ENCODE measurements at places on chromosomes 16 and 17. TPM values are rescaled to one million over a fixed set of nuclear protein-coding genes. Genes with fewer than 3 reads are reported as not detected.
A peak's percentile ranks its signal among the peaks of the same experiment; 100 is the strongest.

CACNG3 gene
- total RNA-seq = not detected

EVI2A gene
- total RNA-seq = 6.9 TPM

CDK3 gene
- total RNA-seq = 3.5 TPM

TBC1D28 gene
- total RNA-seq = not detected

IL17C gene
- not detected for total RNA-seq

SDR42E1 gene
- 5.3 TPM for total RNA-seq

- DNase-seq = no peak
These were observed 15.5 kb upstream of the CDH15 start for GRCh38 chr16:89155851-89156739.

DNA sequence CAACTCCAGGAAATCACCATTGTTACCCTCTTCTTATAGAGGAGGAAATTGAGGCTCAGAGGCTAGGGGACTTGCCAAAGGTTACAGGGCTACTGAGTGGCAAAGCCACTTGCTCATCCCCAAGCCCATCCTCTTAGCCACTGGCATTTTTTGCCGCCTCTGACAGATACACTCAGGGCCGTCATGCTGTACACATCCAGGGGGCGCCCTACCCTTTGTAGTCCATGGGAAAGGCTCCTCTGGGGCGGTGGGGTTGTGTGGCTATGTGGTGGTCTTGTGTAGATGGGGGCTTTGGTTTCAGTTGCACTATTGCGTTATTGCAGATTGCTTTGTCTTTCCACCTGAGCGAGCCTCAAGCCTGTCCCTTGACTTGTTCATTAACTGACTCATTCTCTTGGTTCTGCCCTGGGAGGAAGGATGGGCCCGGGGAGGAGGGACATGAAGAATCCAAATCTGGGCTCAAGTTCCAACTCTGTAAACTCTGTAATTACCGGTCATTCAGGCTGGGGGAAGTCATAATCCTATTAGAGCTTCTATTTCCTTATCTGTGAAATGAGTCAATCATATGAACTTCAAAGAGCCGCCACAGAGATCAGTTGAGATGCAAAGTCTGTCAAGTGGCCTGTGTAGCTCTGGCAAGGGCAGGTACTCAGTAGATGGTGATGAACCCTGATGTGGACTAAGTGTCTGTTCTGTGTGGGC is 2.8 kb downstream of the NOS2 start:
- DNase-seq = no peak

DNA sequence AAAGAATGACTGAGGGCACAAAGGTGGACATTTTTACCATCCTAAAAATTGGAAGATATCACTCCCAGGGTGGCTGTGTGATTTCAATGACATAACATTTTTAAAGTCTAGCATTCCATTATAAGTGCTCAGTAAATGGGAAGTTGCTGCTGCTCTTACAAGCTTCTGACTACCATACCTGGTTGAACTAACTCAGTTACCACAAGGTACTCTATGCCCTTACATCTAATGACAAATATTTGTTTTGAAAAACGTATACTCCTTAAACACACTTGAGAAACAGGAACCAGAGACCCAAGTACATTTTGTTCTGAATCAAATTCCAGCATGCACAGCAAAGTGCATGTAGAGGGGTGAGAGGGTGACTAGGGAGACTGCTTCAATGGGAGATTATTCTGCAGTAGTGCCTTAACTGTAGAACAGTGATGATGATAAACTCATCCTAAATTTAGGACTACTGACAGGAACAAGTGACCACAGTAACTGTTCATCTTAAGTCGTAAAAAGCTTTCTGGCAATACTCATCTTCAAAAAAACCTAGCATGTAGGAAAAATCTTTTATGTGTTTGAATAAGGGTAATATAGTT is 83.5 kb downstream of the KANSL1 start:
- no peak for DNase-seq

GRCh38 chr16:85781695-85782370 is 17.5 kb downstream of the EMC8 start:
- no peak for DNase-seq

GRCh38 chr16:50537533-50538290 is 10.5 kb upstream of the NKD1 start:
- DNase-seq = no peak

DNA sequence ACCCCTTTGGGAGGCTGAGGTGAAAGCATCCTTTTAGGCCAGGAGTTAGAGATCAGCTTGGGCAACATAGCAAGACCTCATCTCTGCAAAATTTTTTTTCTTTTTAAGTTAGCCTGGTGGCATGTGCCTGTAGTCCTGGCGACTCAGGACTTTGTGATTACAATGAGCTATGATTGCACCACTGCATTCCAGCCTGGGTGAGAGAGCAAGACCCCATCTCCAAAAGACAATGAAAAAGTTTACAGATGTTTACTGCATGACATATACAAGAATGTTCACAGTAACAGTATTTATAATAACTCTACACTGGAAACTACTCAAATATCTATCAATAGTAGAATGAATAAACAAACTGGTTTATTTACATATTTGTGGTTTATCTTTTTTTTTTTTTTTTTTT is 33.1 kb upstream of the CCL22 start:
- DNase-seq = no peak

DNA sequence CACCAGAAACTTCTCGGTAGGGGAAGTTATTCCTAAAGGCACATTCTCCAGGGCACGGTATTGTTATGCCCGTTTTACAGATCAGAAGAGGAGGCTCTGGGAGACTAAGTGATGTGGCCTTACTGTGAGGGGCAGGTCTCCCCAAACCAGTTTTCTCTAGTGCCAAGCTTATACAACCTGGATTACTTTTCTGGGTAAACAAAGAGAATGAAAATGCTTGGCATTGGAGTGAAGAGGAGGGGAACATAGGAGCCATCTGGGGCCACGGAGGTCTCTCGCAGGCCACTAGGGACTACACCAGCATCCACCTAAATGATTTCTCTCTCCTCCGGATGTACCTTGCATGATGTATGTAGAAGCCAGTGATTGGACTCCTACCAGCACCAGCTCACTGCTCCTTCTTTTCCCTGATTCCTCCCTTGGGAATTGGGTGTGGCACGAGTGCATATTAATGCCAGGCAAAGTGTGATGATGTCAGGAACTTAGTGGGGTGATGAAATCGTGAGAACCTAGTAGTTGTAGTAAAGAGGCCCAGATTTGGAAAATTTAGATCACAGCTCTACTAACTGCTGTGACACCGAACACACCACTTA is 674 bp downstream of the TOM1L1 start:
- no peak for DNase-seq

- DNase-seq = no peak
These were observed 8.6 kb downstream of the XYLT1 start for GRCh38 chr16:17461951-17462729.

DNA sequence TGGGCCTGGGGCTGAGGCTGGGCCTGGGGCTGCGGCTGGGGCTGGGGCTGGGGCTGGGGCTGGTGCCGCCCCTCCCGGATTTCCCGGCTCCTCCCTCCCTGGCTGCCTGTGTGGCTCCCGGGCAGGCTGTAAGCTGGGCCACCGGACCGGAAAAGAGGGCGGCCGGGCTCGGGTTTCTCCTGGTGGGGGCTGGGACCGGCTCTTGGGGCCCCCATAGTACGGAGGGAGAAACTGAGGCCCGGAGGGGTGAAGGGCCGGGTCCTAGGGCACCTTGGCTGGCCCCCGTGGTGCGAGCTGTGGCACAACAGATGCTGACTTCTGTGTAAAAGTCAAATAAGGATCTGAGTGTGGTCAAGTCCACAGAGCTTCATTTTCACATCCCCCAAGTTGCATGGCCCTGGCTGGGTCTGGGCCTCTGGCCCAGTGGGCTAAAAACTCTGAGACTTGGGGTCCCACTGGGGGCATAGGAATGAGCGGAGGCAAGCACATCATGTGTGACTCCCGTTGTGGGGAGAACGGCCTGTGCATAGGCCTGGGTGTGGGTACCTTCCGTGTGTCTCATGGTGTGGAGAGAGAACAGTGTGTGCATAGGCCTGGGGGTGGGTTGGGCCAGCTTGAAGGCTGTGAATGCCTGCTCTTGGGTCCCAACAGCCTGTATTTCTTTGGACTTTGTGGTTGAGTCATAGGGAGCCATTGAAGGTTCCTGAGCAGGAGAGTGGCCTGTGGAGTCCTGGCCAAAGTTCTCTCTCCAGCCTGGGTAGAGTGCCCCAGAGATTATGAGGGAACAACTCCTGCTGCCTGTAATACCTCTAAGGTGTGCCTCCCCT is 123.9 kb upstream of the CIBAR2 start:
- DNase-seq = no peak

DNA sequence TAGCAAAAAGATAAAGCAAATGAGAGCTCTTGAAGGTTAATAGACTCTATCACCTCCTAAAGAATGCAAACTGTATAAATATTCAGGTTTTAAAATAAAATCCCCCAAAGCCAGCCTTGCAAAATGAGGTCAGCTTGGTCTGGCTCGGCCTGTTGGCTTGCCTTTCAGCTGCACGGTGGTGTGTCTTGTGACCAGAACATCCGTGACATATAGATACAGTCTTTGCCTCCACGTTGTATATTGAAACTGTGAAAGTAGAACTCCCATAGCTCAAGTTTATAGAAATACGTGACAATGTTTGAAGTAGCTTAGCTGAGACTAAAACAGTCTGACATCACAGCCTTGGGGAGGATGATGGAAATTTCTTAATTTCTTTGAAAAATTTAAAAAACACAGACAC is 236.6 kb upstream of the MYOCD start:
- no peak for DNase-seq

DNA sequence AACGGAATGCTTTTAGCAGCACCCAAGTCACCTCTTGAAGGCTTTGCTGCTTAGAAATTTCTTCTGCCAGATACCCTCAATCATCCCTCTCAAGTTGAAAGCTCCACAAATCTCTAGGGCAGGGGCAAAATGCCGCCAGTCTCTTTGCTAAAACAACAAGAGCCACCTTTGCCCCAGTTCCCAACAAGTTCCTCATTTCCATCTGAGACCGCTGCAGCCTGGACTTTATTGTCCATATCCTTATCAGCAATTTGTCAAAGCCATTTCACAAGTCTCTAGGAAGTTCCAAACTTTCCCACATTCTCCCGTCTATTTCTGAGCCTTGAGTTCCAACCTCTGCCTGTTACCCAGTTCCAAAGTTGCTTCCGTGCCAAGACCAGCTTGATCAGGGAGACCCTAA is 27.4 kb downstream of the TMC6 start:
- DNase-seq = no peak

DNA sequence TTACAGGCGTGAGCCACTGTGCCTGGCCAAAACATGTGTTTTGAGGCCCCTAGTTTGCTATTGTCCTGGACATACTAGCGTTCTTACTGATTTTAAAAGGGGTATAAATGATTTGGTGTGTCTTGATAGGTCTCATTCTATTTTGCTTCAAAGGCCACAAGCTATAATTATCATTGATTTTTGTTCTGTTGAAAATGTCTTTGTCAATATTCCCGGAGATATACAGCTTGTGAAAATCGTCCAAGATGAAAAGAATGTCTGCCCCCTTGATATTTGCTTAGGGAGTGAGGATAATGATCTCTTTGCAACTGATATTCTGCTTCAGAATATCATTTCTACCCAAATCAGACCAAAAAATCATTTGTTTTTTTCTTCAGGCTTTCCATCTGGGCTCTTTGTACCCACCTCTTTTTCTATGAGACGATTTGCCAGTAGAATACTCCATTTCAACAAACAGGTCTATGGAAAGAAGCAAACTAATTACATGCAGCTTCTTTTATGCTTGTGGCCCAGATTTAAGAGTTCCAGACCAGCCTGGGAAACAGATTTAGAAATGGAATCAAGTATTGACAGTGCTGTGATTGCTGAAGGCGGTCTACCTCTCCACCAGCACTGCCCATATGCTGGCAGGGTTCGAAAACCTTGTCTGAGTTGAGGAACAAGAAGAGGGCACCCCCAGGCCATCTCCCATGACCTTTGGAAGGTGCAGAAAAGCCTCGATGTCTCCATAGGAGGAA is 14.1 kb upstream of the ST6GALNAC1 start:
- DNase-seq = no peak

- DNase-seq = peak; percentile 77
These were observed 36.6 kb downstream of the ARHGAP23 start for GRCh38 chr17:38464723-38465390.

DNA sequence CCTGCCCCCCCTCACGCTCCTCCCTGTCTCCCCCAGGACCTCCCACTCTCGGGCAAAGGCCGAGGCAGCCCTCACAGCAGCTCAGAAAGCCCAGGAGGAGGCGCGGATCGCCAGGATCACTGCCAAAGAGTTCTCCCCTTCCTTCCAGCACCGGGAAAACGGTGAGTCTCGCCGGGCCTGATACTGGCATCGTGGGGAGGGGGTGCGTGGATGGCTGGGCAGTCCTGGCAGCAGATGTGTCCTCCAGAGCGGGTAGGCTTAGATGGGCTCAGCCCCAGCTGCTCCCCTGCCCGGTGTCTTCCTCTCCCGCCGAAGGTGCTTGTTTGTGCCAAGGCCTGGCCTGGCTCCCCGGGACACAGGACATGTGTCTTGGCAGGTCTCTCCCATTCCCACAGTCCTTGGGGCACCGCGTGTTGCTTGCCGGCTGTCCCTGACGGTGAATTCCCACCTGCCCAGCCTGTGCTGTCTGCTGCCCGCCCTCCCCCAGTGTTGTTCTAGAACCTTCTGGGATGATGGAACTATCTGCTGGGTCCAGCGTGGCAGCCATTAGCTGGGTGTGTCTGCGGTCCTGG is 81.6 kb downstream of the KLHDC4 start:
- DNase-seq = no peak

- no peak for DNase-seq
These were observed 63.9 kb downstream of the CPPED1 start for GRCh38 chr16:12739738-12740137.

DNA sequence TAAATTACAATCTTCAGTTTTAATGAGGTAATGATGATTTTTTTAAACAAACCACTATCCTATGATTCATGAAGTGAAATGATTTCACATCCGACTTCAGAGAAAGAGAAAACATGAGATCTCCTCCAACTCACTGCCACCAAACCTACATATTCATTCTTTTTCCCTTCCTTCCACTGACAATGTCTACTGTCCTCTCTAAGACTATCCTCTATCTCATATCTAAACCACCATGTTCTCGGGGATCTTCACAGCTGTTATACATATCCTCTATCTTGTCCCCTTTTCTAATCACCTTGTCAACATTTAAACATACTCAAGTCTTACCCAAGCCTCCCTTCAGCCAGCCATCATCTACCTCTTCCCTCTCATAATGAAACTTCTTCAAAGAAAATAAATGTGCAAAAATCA is 53.5 kb downstream of the SMURF2 start:
- no peak for DNase-seq

DNA sequence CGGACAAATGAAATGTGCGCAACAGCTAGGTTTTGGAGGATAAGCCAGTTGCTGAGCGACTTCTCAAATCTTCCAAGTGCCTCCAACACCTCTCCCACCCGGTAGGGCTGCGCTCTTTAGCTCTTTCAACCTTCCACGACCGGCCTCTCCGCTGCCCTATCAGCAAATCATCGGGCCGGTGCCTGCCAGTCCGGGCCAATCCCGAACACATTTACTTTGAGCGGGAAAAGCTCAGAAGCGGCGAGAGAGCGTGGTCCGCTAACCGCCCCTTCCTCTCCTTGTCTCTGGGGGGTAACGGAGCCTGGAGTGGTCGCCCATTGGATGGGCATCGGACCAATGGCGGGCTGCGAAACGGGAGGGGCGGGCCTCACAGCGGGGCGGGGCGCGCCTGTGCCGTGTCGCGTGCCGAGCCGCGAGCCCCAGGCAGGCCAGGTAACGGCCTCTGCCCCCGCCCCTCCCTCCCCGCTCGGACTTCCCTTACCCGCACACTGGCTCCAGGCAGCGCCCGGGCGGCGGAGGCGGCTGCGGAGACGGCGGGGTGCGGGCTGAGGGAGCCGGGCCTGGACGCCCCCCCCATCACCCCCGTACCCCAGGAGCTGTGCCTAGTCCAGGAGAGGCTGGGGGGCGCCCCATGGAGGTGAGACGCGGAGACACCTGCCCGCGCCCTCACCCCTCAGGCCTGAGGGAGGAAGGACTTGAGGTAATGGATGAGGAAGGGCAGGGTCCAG is at the start of gene MEIOC:
Gene MEIOC (plus strand): TSS at position 486 of the 728 bp plus-strand sequence. CDS start 146 bp downstream, at position 632.
- DNase-seq = no peak
